Endothelial cell (in vitro differentiated cells): ENCODE measurements at places on chromosomes 4 and X.

DNA sequence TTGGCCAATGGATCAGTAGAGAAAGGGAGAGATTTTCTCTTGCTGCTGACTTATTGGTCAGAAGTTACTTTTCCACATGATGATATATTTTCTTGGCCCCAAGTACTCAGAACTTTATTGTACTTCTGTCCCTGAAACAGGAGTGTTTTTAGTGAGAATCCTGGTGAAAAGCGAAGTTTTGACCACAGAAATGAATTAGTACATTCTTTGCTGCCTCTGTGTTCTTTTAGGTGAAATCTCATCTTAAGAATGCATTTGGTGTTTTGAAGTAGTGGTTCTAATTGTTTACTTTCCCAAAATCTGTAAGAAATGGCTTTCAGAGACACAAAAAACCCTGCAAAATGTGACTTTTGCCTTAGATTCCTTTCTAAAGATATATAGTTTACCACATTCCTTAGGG, 240.4 kb downstream of the FRMPD4 start:
- no peak for DNase-seq

- no peak for DNase-seq
These were observed 95.7 kb downstream of the ANTXR2 start for GRCh38 chr4:79977131-79977840.

DNA sequence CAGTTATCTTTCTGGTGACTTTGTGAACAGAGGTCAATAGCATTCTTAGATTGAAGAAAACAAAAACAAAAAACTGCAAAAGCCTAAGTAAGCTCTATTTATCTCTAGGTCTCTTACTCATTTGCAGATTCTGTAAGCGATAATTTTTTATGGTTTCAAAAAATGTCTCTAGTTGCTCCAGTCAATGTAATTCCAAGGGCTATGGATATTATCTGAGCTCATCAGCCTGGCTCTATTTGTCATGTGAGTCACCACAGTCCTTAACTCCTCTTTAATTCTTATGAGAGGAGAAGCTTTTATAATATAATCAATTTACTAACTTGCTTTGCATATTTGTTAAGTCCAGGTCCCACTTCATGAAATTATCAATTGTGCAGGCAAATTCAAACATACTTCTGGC, 79.1 kb downstream of the NPFFR2 start:
- DNase-seq, result no peak

- DNase-seq, result no peak
These were observed 111.3 kb downstream of the SHROOM3 start for GRCh38 chr4:76546327-76546726.
